ENCODE measurements at places on chromosomes 12 and 14. TPM values are rescaled to one million over a fixed set of nuclear protein-coding genes. Genes with fewer than 3 reads are reported as not detected.
A peak's percentile ranks its signal among the peaks of the same experiment; 100 is the strongest.

The KRT80 gene
- 0.14 TPM for total RNA-seq

The PLD4 gene
- 5.5 TPM for total RNA-seq

The RNU4-1 gene
- total RNA-seq = 7,767 TPM

The SERPINA5 gene
- total RNA-seq = 0.24 TPM

The HRK gene
- total RNA-seq = 3.1 TPM

The CEBPE gene
- total RNA-seq = 2.5 TPM

The PLEK2 gene
- total RNA-seq = 34.0 TPM

The HSPB8 gene
- 27.7 TPM for total RNA-seq

The SH2B3 gene
- total RNA-seq = 8.4 TPM

The BICD1 gene
- 5.5 TPM for total RNA-seq

GRCh38 chr14:104249706-104250105 lies 111.3 kb downstream of the KIF26A start:
- no peaks in the 10 kb centered on the region for H3K4me1 ChIP-seq
- DNase-seq = no peak
- H3K36me3 ChIP-seq = no peaks in the 10 kb centered on the region

- no peaks in the 10 kb centered on the region for H3K4me1 ChIP-seq
- H3K27me3 ChIP-seq = no peaks in the 10 kb centered on the region
- H3K36me3 ChIP-seq = no peaks in the 10 kb centered on the region
- no peak overlapping the region for H3K27ac ChIP-seq
- DNase-seq = no peak
These were observed 315.5 kb upstream of the FLRT2 start for GRCh38 chr14:85214471-85214870.

- H3K27me3 ChIP-seq = no peaks in the 10 kb centered on the region
- DNase-seq = no peak
- no peak overlapping the region for H3K4me3 ChIP-seq
- no peaks in the 10 kb centered on the region for H3K4me1 ChIP-seq
These were observed 38.5 kb upstream of the CRACR2A start for GRCh38 chr12:3791256-3791874.

GRCh38 chr12:13099066-13099843 lies 4.2 kb downstream of the GSG1 start:
- H3K4me1 ChIP-seq = peaks cover 18% of the 10 kb centered on the region
- H3K27me3 ChIP-seq = no peaks in the 10 kb centered on the region
- H3K36me3 ChIP-seq = no peaks in the 10 kb centered on the region
- DNase-seq = no peak
- H3K4me3 ChIP-seq = no peak overlapping the region
- peak overlapping the region; percentile 74 for H3K27ac ChIP-seq

GRCh38 chr12:46224386-46224785 lies 44.5 kb downstream of the SLC38A1 start:
- no peak overlapping the region for H3K27ac ChIP-seq
- H3K36me3 ChIP-seq = peaks cover 24% of the 10 kb centered on the region
- no peaks in the 10 kb centered on the region for H3K27me3 ChIP-seq
- no peak for DNase-seq
- no peak overlapping the region for H3K4me3 ChIP-seq

- H3K4me3 ChIP-seq = no peak overlapping the region
- no peaks in the 10 kb centered on the region for H3K36me3 ChIP-seq
- no peaks in the 10 kb centered on the region for H3K4me1 ChIP-seq
- no peaks in the 10 kb centered on the region for H3K27me3 ChIP-seq
These were observed 20.2 kb upstream of the FAM234B start for GRCh38 chr12:13023811-13024530.

GRCh38 chr14:105554022-105554421 lies 27.6 kb downstream of the TMEM121 start:
- H3K4me1 ChIP-seq = no peaks in the 10 kb centered on the region
- no peak for DNase-seq
- H3K4me3 ChIP-seq = no peak overlapping the region
- H3K36me3 ChIP-seq = no peaks in the 10 kb centered on the region

GRCh38 chr12:108582978-108583770 lies 14.7 kb downstream of the TMEM119 start:
- no peaks in the 10 kb centered on the region for H3K27me3 ChIP-seq
- no peak for DNase-seq
- no peaks in the 10 kb centered on the region for H3K36me3 ChIP-seq
- no peak overlapping the region for H3K4me3 ChIP-seq
- no peak overlapping the region for H3K27ac ChIP-seq
- H3K4me1 ChIP-seq = no peaks in the 10 kb centered on the region

DNA sequence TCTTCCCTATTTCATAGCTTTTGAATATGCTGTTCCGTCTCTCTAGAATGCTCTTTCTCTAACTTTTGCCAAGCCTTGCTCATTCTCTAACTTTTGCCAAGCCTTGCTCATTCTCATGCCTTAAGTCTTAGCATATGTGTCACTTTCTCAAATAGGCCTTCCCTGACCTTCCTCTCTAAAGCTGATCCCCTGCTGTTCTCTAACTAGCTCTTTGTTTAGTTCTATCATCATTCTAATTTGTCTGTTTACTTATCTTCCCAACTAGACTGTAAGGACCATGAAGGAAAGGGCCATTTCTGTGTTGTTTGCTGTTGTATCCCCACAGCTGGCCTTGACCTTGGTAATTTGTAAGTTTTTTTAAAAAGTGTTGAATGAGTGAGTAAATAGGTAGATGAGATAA lies 71.1 kb downstream of the ZNF641 start:
- no peaks in the 10 kb centered on the region for H3K4me1 ChIP-seq
- H3K36me3 ChIP-seq = no peaks in the 10 kb centered on the region
- H3K4me3 ChIP-seq = no peak overlapping the region
- H3K27ac ChIP-seq = no peak overlapping the region
- no peaks in the 10 kb centered on the region for H3K27me3 ChIP-seq
- no peak for DNase-seq

GRCh38 chr12:52233462-52234207 lies 592 bp downstream of the KRT7 start:
- H3K27ac ChIP-seq = no peak overlapping the region
- no peaks in the 10 kb centered on the region for H3K36me3 ChIP-seq
- peaks cover 18% of the 10 kb centered on the region for H3K27me3 ChIP-seq
- H3K4me3 ChIP-seq = no peak overlapping the region

GRCh38 chr12:80293347-80293746 lies 150.7 kb upstream of the PTPRQ start:
- H3K36me3 ChIP-seq = no peaks in the 10 kb centered on the region
- H3K27me3 ChIP-seq = no peaks in the 10 kb centered on the region
- H3K4me1 ChIP-seq = no peaks in the 10 kb centered on the region

DNA sequence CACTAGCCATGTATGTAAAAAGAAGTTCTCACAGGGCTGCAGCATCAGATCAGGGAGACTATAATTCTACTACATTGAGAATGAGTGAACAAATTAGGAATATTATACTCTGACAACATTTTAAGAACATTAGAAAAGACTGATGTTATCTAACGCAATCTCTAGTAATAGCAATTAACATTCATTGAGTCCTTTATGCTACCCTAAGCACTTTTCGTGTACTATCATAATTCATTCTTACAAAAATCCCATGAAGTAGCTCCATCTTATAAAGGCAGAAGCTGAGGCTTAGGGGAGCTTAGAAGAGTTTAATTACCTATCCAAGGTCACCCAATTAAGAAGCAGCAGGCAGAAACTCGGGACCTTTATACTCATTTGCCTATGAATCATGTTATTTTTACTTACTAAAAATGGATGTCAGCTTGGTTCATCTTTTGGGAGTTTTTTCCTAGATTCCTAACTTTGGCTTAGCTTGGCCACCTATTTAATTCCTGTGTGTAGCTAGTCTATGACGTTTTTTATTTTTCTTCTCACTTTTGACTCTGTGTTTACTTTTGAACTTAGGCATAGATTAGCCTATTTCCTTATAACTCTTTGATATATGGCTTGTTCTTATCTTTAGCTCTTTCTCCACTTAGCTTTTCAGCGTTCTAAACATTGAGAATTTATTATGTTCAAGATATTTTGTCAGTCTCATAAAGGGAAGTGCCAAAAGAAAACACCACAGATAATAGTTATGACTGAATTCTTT lies 333.5 kb upstream of the DCN start:
- no peak overlapping the region for H3K27ac ChIP-seq
- no peak overlapping the region for H3K4me3 ChIP-seq
- H3K27me3 ChIP-seq = no peaks in the 10 kb centered on the region
- H3K4me1 ChIP-seq = no peaks in the 10 kb centered on the region
- no peak for DNase-seq
- no peaks in the 10 kb centered on the region for H3K36me3 ChIP-seq

GRCh38 chr14:71733210-71733883 lies 198.9 kb upstream of the RGS6 start:
- H3K4me3 ChIP-seq = no peak overlapping the region
- no peak for DNase-seq
- no peaks in the 10 kb centered on the region for H3K4me1 ChIP-seq
- no peaks in the 10 kb centered on the region for H3K27me3 ChIP-seq
- H3K27ac ChIP-seq = no peak overlapping the region
- peaks cover 57% of the 10 kb centered on the region for H3K36me3 ChIP-seq

- H3K27ac ChIP-seq = no peak overlapping the region
- H3K27me3 ChIP-seq = no peaks in the 10 kb centered on the region
- no peaks in the 10 kb centered on the region for H3K4me1 ChIP-seq
These were observed 136.5 kb downstream of the TGFB3 start for GRCh38 chr14:75845136-75845804.

DNA sequence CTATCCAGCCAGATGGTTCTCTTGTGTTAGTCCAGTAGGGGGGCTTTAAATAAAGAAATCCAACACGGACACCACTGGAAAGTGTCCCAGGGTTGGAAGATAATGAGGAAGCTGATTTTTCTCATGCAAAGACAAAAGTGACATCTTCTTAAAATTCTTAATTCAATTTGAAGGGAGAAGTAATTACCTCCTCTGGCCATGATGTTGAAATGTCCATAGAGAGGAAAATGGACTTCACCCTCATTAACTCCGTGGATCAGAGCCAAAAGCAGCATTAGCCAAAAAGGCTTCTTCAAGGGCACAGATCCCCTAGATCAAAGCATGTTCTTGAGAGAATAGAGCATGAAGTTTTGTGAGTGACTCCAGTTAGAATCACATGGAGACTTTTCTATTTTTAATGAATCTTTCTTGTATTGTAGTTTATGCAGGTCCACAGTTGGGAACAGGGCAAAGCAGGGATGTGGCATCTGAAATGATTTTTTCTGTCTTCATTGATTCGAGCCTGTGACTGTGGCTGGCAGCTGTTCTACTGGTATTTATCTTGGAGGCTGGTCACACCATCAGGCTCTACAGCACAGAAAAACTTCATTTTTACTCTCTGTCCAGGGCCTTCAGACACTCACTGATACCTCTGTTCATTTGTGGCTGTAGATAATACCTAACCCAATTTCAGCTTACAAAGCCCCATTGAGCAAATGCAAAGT lies 1002.5 kb downstream of the AACS start:
- H3K36me3 ChIP-seq = no peaks in the 10 kb centered on the region
- H3K27me3 ChIP-seq = no peaks in the 10 kb centered on the region
- no peak overlapping the region for H3K27ac ChIP-seq
- no peak overlapping the region for H3K4me3 ChIP-seq
- DNase-seq = no peak

- H3K36me3 ChIP-seq = no peaks in the 10 kb centered on the region
- no peak overlapping the region for H3K27ac ChIP-seq
- DNase-seq = no peak
- no peak overlapping the region for H3K4me3 ChIP-seq
- H3K4me1 ChIP-seq = no peaks in the 10 kb centered on the region
These were observed 5.6 kb downstream of the TBPL2 start for GRCh38 chr14:55434805-55435174.

DNA sequence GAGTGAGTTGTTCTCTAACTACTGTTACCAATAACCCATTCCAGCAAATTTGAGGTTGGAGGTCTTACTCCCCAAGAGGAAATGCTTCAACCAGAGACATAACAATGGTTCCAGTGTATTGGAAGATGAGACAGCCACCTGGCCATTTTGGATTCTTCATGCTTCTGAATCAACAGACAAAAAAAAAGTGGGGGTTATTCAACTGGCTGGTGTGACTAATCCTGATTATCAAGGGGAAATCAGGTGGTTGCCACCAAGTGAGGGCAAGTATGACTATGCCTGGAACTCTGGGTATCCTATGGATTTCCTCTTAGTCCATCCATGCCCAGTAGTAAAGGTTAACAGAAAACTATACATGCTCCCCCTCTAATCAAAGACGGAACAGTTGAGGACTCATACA lies 29.9 kb upstream of the ZNF641 start:
- H3K4me1 ChIP-seq = no peaks in the 10 kb centered on the region
- no peaks in the 10 kb centered on the region for H3K36me3 ChIP-seq
- H3K27me3 ChIP-seq = no peaks in the 10 kb centered on the region

- H3K27ac ChIP-seq = no peak overlapping the region
- H3K27me3 ChIP-seq = no peaks in the 10 kb centered on the region
- H3K4me3 ChIP-seq = no peak overlapping the region
- DNase-seq = no peak
- no peaks in the 10 kb centered on the region for H3K4me1 ChIP-seq
- H3K36me3 ChIP-seq = no peaks in the 10 kb centered on the region
These were observed 6.9 kb upstream of the OR6J1 start for GRCh38 chr14:22650960-22651521.

DNA sequence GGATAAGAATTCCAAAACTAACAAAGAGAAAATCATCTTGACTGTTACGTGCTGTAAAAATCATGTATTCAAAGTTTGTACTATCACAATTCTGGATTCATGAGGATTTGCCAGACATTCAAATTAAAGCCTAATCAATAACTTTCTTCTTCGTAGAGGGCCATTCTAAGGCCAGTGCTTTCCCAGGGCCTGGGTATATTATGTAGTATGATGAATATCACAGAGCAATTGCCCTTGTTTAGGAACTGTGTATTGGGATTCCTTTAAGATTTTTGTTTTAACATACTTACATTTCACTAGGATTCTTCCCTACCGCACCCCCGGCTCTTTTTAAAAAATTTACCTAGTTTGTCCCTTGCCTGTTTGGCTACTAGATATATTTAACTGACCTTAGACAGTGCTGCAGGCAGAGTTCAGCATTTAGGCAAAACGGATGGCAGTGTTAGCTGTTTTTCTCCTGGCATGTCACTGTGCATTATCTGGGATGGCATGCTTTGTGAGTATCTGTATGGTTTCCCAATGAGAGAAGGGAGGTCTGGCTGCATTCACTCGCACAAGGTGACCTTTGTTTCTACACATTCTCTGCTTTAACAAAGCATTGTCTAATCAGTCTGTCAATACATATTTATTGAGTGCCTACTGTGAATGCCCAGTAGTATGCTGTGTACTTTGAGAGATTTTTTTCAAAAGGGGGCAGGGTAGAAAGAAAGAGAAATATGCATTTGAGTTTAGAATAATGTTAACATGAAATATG lies 63.3 kb downstream of the ERC1 start:
- no peak overlapping the region for H3K4me3 ChIP-seq
- DNase-seq = no peak
- H3K36me3 ChIP-seq = no peaks in the 10 kb centered on the region
- no peak overlapping the region for H3K27ac ChIP-seq
- H3K4me1 ChIP-seq = no peaks in the 10 kb centered on the region
